Activated CD8-positive, alpha-beta memory T cell treated with anti-CD3 and anti-CD28 coated beads, Interleukin-2, amount 50 U/mL, for 4 hours (primary cell): ENCODE measurements at places on chromosomes 3 and 15.

DNA sequence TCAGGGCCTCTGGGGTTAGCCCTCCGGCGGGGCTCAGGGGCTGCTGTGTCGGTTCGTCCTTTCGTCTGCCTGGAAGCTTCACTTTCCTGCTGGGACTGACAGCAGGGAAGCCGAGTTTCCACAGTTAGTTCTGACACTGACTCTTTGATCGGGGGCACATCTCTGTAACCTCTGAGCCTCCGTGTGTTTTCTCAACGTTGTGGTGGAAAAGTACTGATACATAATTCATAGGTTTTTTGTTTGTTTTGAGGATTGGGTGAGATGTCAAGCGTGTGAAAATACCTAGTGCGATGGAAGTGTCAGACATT is 481 bp downstream of the AP4E1 start:
- no peak for DNase-seq

- no peak for DNase-seq
These were observed 78.6 kb upstream of the ROBO2 start for GRCh38 chr3:76961284-76961683.

DNA sequence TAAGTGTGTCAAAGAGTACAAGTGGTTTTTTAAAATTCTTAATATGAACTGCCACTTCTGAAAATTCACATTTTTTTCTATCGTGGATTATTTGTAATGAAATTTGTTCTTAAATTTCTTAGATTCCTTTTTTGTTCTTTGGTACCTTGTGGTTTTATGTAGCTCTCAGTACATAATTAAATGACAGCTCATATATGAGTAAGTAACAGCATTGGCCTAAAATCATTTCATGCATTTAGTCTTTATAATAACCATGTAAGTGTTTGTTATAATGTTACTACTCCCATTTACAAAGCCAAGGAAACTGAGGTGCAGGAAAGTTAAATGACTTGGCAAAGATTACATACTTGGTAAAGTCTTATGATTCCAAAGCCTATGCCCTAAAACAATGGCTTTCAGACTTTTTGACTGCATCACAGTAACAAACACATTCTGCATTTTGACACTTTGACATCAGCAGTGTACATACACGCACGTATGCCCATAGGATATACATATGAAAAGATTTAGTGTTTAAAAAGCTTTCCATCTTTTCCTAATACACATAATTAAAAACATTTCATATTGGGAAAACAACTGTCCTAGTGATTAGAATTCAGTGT is 14.9 kb downstream of the SPRED1 start:
- no peak for DNase-seq

GRCh38 chr3:116260491-116260890 is 184.8 kb downstream of the LSAMP start:
- DNase-seq: no peak

- DNase-seq: no peak
These were observed 51.8 kb downstream of the SLC12A8 start for GRCh38 chr3:125160606-125161371.

- DNase-seq: no peak
These were observed 840.0 kb downstream of the EPHA3 start for GRCh38 chr3:89947337-89947954.

- no peak for DNase-seq
These were observed 392.8 kb downstream of the TIGIT start for GRCh38 chr3:114686621-114687020.

GRCh38 chr3:132569153-132569552 is 27.9 kb upstream of the ACKR4 start:
- DNase-seq: no peak

DNA sequence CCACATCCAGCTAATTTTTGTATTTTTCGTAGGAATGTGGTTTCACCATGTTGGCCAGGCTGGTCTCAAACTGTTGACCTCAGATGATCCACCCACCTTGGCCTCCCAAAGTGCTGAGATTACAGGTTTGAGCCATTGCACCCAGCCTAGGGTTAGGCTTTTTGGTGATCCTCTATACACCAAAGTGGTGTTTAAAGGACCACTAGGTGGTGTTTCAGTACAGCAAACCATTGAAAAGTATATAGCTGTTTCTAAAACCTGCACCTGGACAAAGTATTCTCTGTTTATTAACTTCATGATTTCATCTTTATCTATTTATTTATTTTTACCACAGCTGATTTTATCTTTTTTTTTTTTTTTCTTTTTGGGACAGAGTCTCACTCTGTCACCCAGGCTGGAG is 68.4 kb downstream of the MINDY2 start:
- no peak for DNase-seq

- DNase-seq: peak; percentile 63
These were observed 581 bp downstream of the SH3BP5 start for GRCh38 chr3:15331606-15332404.

GRCh38 chr3:12438318-12438717 is 46.0 kb upstream of the TSEN2 start:
- DNase-seq: no peak

DNA sequence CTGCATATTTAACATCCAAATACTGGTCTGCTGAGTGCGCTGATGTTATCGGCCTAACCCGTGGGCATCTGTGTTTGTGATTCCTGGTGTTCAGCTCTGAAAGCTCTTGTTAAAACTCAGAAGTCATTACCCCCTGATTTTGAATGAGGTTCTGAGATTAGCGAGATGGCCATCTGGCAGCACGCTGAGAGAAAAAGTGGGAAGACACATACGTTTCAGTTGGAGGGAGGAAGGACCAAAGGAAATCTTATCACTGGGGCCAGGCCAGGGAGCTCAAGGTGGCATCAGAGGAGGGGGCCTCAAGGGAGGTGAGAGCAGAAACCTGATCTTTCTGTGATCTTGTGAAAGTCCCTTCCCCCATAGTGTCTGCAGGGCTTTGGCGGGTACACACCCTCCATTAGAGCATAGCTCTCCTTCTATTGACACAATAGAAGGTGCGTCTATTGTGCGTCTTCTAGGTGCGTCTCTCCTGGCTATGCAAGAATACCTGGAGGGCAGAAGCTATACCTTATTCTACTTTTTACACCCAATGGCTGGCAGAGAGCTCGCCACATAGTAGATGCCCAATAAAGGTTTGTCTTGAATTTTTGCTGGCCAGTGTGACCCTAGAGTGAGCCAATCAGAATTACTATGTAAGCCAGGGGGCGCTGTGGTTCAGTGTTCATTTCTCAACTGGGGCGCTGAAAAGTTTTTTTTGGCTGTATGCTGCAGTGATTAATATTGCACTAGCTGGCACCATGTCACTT is 182.4 kb downstream of the SHQ1 start:
- peak; percentile 54 for DNase-seq
